CD8-positive, alpha-beta T cell (primary cell): ENCODE measurements at places on chromosomes 11 and 22. TPM values are rescaled to one million over a fixed set of nuclear protein-coding genes. Genes with fewer than 3 reads are reported as not detected.

RBM7 gene
- 75.3 TPM for total RNA-seq

SLC22A25 gene
- not detected for total RNA-seq

OR10A2 gene
- not detected for total RNA-seq

MCAM gene
- 18.3 TPM for total RNA-seq

CABP7 gene
- 0.25 TPM for total RNA-seq

SLC1A2 gene
- total RNA-seq = not detected

ANO1 gene
- not detected for total RNA-seq

LIF gene
- total RNA-seq = 0.30 TPM

GRCh38 chr11:119375337-119376196 lies 5.9 kb downstream of the USP2 start:
- no peak for DNase-seq

DNA sequence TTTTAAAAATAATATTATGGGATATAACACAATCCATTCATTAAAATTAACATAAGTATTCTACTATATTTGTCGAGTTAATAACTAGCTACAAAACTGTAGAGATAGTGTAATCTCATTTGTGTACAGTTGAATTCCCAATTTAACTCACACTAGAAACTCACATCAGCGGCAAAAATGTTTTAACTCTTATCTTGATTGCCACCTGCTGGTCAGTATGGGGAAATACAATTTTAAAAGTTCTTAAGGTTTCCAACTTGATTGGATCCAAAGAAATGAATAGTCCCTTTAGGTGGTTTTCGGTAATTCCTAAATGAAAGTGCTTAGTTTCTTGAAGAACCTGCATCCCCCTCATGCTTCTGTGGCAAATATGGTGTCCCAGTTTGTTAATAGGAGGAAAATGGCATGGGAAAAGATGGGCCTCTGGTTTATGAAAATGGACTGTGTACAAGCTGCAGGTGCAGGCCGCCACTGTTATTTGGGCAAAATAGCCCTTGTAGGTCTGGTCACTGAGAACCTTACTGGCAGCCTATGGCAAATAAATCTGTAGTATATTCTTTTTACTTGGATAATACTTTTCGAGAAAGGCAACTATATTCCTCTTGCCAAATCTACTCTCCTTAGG lies 33.7 kb upstream of the SLC17A6 start:
- DNase-seq = no peak

GRCh38 chr11:17658211-17658610 lies 61.2 kb upstream of the MYOD1 start:
- DNase-seq = no peak

GRCh38 chr11:131601586-131601985 lies 231.2 kb downstream of the NTM start:
- DNase-seq = no peak

DNA sequence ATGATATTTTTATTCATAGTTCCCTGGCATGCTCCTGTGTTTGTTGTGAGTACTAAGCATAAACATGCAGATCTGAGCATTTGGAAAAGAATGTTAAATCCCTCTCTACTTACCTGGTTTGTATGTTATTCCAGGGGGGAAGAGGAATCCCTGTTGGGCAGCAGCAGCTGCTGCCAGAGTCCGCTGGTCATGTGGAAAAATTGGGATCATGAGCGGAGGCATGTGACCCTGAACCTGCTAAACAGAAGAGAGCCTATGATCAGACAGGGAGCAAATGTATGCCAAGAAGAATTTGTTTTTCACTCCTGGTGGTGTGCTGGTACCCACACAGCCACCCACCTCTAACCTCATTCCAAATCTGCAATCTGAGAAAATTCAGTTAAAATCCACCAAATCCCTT lies 244.7 kb downstream of the SOX6 start:
- DNase-seq = no peak

GRCh38 chr22:39297490-39298240 lies 21.8 kb downstream of the RPL3 start:
- no peak for DNase-seq

DNA sequence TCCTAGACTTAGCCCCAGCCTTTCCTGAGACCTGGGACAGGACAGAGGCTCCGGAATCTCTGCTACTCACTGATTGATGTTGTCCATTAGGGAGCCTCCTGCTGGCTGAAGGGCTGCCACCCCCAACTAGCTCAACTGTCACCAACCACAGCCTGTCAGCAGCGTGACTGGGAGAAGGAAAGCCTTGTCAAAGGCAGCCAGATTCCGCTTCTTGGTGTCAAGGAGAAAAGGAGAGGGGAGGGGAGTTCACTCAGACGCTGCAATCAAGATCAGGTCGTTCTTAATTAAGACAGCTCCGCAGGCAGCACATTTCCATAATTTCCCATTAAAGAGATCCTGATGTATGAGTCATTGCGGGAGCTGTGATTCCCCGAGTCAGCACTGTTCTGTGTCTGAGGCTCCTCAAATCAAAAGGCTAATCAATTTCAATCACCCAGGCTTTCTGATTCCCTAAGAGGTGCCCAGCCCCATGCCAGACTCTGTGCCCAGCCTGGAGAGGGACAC lies 152.8 kb upstream of the ZBED5 start:
- DNase-seq = no peak

- no peak for DNase-seq
Measured at GRCh38 chr22:31850135-31850534, 94.2 kb upstream of the YWHAH start.

GRCh38 chr11:68330700-68331337 lies 18.4 kb downstream of the LRP5 start:
- DNase-seq = no peak

- DNase-seq = no peak
Measured at GRCh38 chr11:1272531-1272930, 36.9 kb downstream of the TOLLIP start.

DNA sequence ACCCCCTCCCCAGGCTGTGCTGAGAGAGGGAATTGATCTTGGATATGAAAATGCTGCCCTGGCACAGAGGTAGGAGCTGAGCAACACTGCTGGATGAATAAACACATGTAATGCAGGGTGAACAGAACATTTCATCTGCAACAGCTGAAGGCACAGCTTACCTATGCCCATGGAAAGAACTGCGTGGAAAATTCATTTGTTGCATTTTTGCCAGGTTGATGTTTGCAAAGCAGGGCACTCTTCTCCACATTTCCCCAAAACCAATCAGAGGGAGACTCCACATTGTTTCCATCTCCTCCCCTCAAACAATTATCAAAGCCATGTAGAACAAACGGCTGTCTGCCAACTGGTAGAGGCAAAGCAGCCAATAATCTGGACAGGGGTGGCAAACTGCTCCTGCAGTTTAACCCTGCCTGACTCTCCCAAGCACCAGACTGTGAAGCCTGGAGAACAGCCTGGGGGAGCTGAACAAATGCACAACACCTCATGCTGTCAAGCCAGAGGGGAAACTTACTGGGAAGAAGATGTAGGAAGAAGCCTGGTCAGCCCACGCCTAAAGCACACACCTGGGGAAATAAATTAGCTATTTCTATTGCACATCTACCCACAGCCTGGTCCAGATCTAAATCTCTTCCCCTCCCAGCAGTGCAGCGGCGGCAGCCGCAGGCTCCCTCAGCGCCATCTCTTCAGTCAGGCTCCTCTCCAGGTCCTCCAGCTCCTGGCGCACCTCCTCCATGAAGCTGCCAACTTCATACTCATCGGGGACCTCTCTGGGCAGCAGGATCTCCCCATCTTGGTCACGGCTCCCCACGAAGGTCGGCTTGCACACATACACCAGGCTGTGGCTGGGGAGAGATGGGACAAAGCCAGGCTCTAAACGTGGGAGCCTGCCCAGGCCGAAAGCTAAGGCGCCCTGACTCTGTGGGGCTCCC lies 44.3 kb downstream of the DKK3 start:
- DNase-seq = no peak

- DNase-seq = no peak
Measured at GRCh38 chr11:116162886-116163230, 609.9 kb downstream of the BUD13 start.

GRCh38 chr22:48235744-48236143 lies 1473.3 kb downstream of the TBC1D22A start:
- no peak for DNase-seq

- no peak for DNase-seq
Measured at GRCh38 chr22:35045451-35045850, 20.5 kb upstream of the ISX start.

DNA sequence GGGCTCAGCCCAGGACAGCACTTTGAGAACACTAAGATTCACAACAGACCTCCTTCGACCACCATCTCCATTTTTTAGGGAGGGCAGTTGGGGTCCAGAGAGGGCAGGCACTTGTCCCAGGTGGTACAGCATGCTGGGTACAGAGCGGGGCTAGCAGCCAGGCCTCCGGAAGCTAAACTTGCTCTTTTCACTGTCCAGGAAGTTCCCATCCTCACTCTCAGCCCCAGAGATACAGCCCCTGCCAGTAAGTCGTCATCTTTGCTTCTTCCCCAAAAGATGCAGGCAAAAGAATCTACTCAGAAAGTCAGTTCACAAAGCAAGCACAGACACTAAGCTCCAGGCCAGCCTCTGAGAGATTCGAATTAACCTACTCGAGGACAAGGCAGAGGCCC lies 6.7 kb upstream of the RAB3IL1 start:
- DNase-seq = no peak

DNA sequence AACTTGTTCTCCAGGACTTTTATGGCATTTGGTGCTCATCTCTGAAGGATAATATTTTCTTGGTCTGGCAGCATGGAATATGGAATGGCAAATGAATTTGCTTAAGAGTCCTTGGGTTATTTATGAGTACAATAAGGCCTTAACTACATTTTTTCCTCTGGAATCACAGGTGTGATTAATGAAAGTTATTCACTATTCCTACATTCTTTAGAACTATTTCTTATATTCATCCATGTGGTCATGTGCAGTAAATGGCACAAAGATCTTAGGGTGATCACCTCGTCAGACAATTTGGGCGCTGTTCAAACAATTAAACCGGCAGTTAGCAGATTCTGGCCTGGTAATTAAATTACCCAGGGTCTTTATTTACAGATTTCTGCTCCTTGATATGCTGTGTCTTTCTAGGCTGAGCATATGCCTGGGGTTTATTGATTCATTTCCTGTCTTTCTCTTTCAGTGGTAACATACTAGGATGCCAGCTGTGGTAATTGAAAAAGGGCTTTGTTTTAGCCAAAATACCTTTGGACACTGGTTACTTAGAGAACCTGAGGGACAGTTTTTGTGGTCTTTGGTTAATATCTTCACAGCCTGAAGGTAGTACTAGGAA lies 31.6 kb downstream of the SIK2 start:
- DNase-seq = no peak

DNA sequence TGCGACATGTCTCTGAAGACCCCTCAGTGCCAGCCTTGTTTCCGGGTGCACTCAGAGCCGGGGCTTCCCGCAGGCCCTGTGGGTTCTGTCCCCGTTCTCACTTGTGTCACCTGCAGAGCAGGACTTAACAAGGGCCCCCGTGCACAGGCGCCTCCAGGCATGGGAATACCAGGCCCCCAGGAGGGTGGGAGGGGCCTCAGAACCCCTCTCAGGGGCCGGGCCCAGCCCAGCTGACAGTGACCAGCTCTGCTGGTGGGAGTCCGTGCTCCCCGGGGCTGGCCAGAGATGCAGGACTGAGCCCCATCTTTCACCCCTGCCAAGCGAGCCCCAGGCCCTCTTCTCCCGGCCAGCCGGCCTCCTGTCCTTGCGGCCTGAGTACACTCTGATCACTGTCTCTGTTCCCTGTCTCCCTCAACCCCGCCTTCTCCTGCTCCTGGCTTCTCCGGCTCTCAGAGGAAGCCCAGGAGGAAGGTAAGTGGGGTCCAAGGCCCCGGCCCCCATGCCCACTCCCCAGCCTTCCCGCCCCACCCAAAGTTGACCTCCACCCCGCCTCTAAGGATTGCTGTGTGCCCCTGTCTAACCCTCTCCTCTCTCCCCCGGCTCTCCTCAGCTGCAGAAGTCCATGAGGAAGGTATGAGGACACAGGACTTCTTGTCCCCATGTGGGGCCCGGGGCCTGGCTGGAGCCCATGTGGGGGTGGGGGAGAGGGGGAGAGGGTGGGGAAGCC lies 5.3 kb downstream of the TNNT3 start:
- no peak for DNase-seq

DNA sequence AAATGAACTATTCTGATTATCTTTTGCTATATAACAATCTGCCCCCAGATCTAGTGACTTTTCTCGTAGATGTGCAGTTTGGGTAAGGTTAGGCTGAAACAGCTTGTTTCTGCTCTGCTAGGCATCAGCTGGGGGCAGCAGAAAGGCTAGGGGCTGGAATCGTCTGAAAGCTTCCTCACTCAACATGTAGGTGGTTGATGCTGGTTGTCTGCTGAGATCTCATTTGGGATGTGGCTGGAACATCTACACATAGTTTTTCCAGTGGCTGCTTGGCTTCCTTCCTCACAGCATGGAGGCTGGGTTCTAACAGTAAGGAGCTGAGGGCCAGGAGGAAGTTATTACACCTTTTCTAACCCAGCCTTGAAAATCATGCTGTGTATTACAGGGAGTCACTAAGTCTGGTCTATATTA lies 30.2 kb downstream of the USP47 start:
- DNase-seq = no peak

DNA sequence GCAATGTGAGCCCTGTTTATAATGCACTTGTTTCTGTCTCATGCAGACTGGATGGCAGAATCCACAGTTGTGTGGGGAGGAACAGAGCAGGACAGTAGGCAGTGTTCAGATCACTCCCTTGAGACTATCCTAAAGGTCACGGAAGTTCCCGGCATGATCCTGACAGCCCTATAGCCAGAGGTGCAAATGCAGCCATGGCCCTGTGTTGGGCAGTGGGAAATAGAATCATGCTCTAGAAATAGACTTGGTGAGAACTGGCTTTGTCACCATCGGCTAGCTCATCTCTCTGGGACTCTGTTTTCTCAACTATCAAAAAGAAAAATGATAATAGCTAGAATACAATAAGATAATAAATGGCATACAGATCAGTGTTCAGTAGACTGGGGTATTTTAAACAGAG lies 123.2 kb downstream of the FEZ1 start:
- no peak for DNase-seq

DNA sequence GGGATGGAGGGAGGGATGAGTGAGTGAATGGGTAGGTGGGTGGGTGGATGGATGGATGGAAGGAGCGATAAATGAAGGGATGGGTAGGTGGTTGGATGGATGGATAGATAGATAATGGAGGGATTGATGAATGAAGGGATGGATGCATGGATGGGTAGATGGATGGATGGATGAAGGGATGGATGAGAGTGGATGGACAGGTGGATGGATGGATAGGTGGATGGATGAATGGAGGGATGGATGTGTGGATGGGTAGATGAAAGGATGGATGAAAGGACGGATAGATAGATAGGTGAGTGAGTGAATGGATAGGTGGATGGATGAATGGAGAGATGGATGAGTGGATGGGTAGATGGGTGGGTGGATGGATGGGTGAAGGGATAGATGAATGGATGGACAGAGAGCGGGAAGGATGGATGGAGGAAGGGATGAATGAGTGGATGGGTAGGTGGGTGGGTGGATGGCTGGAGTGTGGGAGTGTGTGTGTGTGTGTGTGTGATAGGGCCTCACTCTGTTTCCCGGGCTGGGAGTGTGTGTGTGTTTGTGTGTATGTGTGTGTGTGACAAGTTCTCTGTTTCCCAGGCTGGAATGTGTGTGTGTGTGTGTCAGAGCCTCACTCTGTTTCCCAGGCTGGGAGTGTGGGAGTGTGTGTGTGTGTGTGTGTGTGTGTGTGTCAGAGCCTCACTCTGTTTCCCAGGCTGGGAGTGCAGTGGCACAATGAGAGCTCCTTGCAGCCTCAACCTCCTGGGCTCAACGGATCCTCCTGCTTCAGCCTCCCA lies 2.1 kb upstream of the PRR33 start:
- no peak for DNase-seq
